ENCODE measurements at places on chromosomes 7 and 10. TPM values are rescaled to one million over a fixed set of nuclear protein-coding genes. Genes with fewer than 3 reads are reported as not detected.

The DKK1 gene
- 1.2 TPM for total RNA-seq

The HILPDA gene
- 61.9 TPM for total RNA-seq

The CDNF gene
- total RNA-seq: 3.1 TPM

The NME8 gene
- 0.77 TPM for total RNA-seq

The SPDYE1 gene
- total RNA-seq: 0.09 TPM

DNA sequence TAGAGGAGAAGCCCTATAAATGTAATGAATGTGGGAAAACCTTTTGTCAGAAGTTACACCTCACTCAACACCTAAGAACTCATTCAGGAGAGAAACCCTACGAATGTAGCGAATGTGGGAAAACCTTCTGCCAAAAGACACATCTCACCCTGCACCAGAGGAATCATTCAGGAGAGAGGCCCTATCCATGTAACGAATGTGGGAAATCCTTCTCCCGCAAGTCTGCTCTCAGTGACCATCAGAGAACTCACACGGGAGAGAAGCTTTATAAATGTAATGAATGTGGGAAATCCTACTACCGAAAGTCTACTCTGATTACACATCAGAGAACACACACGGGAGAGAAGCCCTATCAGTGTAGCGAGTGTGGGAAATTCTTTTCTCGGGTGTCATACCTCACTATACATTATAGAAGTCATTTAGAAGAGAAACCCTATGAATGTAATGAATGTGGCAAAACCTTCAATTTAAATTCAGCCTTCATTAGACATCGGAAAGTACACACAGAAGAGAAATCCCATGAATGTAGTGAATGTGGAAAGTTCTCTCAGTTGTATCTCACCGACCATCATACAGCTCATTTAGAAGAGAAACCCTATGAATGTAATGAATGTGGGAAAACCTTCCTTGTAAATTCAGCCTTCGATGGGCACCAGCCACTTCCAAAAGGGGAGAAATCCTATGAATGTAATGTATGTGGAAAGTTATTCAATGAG is 18.9 kb downstream of the RBAK start:
- H3K4me1 ChIP-seq: no peaks in the 10 kb centered on the region
- DNase-seq: peak; percentile 15
- H3K27ac ChIP-seq: no peak overlapping the region
- H3K36me3 ChIP-seq: peaks cover 49% of the 10 kb centered on the region
- no peak overlapping the region for H3K4me3 ChIP-seq

DNA sequence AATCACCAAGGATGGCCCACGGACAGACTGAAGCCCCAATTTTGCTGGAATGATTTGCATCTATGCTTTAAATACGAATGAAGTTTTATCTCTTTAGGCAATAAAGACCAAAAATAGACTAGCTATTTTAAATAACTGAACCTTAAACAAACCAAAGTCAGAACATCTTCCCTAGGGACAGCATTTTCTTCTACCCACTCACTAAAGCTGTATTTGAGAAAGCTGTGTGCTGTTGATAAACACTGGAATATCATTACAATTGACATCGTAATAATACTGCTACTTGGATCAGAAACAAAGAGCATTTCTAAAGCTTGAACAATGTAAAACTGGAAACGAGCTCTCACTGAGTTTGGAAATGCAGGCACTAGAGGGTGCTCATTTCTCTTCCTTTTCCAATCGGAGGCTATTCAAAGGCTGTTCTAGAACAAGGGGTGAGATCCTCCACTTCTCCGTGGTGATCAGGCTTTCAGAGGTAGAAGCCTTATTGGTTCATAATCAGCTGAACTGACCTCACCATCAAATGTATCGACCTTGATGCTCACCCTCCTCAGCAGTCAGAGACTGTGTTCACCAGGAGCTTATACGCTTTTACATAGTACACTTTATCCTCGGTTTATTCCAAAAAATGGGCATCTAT is 225.3 kb upstream of the PRSS1 start:
- DNase-seq: no peak
- no peak overlapping the region for H3K27ac ChIP-seq
- no peak overlapping the region for H3K4me3 ChIP-seq
- H3K27me3 ChIP-seq: no peaks in the 10 kb centered on the region
- no peaks in the 10 kb centered on the region for H3K4me1 ChIP-seq
- H3K36me3 ChIP-seq: no peaks in the 10 kb centered on the region

DNA sequence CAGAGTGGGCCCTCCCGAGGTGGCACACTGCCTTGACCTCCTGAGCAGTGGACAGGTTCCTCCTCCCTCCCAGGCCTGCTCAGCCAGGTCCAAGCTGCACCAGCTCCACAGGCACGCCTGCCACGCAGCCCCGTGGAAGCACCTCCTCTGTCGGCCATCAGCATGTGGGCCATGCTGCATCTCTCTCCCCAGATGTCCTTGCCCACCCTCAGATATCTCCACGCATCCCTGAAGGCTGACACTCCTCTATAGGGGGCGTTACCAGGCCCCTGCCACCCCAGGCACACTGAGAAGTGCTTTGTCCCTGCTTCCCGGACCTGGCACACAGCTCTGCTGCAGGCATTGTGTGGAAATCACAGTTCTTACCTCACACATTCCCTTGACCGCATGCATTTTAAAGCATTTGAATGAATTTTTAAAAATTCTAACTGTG is 598.5 kb downstream of the SDK1 start:
- no peaks in the 10 kb centered on the region for H3K36me3 ChIP-seq
- no peak overlapping the region for H3K27ac ChIP-seq
- H3K27me3 ChIP-seq: no peaks in the 10 kb centered on the region
- H3K4me1 ChIP-seq: no peaks in the 10 kb centered on the region
- DNase-seq: no peak

DNA sequence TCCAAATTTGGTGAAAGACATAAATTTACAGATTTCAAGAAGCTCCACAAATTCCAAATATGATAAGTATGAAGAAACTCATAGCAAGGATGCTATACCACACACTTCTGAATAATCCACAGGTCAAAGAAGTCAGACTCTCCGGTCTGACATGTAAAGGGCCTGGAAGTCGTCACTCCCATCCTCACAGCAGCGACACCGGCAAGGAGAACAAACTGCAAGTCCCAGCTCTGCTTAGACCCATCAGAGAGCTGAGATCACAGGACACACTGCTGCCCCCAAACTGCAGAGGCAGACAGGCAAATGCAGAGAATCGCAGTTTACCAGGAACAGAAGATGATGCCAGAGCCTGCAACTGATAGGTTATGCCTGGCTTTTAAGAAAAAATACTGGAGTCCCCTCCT is 62.0 kb downstream of the AMZ1 start:
- H3K27ac ChIP-seq: no peak overlapping the region
- no peaks in the 10 kb centered on the region for H3K4me1 ChIP-seq
- no peaks in the 10 kb centered on the region for H3K36me3 ChIP-seq
- DNase-seq: no peak
- no peak overlapping the region for H3K4me3 ChIP-seq

GRCh38 chr7:152145853-152146466 is 120.5 kb downstream of the GALNT11 start:
- peak; percentile 48 for DNase-seq
- peaks cover 26% of the 10 kb centered on the region for H3K36me3 ChIP-seq
- H3K4me3 ChIP-seq: no peak overlapping the region
- no peaks in the 10 kb centered on the region for H3K27me3 ChIP-seq
- no peaks in the 10 kb centered on the region for H3K4me1 ChIP-seq

GRCh38 chr10:104796823-104797222 is 155.7 kb downstream of the SORCS3 start:
- no peaks in the 10 kb centered on the region for H3K4me1 ChIP-seq
- DNase-seq: no peak
- no peak overlapping the region for H3K4me3 ChIP-seq
- H3K36me3 ChIP-seq: no peaks in the 10 kb centered on the region
- H3K27me3 ChIP-seq: no peaks in the 10 kb centered on the region

DNA sequence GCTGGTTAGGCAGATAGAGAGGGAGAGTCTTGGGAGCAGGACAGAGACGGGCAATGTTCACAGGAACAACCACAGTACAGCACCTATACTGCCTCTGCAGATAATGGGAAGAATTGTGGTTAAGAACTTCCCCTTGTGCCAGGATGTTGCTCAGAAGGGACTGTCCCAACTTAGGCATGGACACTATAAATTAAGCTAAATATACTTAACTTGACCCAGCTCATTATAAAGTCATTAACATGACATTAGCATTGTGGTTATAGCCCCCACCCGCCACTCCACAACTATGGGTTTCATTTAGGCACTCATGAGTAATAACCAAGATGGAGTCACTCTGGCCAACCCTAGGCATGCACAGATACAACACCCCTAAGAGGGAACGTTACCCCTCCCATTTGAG is 310.9 kb upstream of the NRG3 start:
- H3K27ac ChIP-seq: no peak overlapping the region
- H3K27me3 ChIP-seq: no peaks in the 10 kb centered on the region
- no peak for DNase-seq
- H3K36me3 ChIP-seq: no peaks in the 10 kb centered on the region
- H3K4me1 ChIP-seq: no peaks in the 10 kb centered on the region

DNA sequence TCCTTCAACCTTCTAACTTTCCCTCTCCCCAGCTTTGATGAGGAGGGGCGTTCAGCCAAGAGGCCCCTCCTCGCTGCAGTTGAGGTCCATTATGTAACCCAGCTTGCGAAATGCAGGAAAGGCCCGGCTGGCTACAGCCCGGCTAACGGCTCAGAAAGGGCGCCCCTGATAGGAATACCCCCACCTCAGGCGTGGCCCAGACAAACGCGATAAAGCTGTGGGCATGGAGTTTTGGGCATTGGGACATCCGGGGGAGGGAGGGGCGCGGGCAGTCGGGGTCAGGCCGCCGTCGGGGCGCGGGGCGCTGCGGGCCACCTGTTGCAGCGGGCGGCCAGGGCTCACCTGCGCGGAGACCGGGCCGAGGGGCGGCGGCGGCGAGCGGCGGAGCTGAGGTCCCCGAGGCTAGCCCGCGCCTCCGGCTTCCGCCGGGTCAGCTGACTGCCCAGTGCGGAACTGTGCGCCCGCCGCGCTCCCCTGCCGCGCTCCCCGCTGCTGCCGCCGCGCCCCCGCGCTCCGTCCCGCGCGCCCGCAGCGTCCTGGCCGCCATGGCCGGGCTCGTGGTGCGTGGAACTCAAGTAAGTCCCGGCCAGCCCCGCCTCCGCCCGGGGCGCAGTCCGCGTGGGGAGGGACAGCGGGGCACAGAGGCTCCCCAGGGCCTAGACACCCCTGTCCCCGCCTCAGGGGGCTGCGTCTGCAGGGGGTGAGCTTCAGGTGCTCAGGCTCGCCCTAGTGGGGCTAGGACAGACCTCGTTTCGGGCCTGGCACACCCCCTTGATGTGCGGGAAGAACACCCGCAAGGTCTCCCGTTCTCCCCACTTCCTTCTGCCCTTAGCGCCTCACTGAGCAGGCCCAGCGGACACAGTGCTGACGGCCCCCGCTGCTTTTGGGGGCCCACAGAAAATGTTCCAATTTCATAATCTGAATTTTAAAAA is at the start of gene LRMDA:
TSS of gene LRMDA (plus strand) at position 445 of the 932 bp plus-strand sequence.
- peak within 1 kb of the TSS; percentile 89 for H3K27ac ChIP-seq
- peaks cover 55% of the 10 kb centered on the region for H3K4me1 ChIP-seq
- H3K4me3 ChIP-seq: peak within 1 kb of the TSS; percentile 66
- H3K27me3 ChIP-seq: no peaks in the 10 kb centered on the region

GRCh38 chr10:60021361-60021760 is 115.0 kb upstream of the CCDC6 start:
- no peaks in the 10 kb centered on the region for H3K4me1 ChIP-seq
- no peaks in the 10 kb centered on the region for H3K27me3 ChIP-seq
- no peak for DNase-seq
- H3K27ac ChIP-seq: no peak overlapping the region
- H3K4me3 ChIP-seq: no peak overlapping the region

- peak overlapping the region; percentile 93 for H3K27ac ChIP-seq
- H3K36me3 ChIP-seq: no peaks in the 10 kb centered on the region
- DNase-seq: peak; percentile 72
These were observed 128.7 kb upstream of the JCAD start for GRCh38 chr10:30188101-30188500.

Measured in lung (tissue), 17 donors.